NCI-H1092 (cell line): ENCODE measurements at places on chromosomes 6 and 20.

DNA sequence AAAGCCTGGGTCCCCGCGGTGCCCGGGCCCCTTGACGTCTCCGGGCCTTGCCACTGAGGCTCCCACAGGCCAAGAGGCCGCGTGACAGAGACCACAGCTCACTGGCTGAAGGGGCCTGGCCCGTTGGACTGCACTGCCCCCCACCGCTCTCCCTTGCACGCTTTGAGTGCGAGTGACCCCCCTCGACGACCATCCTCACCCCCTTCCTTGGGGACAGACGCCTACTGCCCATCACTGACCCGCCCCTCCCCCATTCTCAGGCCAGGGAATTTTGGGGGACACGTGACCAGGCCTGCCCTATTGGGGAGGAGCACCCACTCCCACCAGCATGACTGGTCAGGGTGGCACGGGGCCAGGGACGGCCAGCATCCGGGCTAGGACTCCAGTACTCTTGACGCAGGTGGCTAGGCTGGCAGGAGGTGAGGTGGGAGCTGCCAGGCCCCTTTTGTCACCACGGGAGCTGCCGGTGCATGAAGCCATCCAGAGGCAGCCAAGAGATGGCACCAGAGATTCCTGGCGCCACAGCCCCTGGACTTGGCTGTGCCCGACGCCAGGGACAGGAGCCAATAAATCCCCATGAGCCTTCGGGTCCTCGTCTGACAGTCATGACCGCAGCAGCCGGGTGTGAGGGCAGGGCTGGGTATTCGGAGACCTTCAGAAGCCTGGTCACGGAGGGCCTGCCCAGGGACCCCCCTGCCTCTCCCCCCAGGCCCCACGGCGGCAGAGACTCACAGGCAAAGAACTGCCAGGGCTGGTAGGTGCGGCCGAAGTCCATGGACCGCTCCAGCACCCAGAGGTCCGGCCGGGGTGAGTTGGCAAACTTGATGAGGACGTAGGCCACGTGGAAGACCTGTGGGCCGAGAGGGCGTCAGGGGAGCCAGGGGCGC lies 14.5 kb downstream of the LAMA5 start:
- peak; percentile 86 for DNase-seq

DNA sequence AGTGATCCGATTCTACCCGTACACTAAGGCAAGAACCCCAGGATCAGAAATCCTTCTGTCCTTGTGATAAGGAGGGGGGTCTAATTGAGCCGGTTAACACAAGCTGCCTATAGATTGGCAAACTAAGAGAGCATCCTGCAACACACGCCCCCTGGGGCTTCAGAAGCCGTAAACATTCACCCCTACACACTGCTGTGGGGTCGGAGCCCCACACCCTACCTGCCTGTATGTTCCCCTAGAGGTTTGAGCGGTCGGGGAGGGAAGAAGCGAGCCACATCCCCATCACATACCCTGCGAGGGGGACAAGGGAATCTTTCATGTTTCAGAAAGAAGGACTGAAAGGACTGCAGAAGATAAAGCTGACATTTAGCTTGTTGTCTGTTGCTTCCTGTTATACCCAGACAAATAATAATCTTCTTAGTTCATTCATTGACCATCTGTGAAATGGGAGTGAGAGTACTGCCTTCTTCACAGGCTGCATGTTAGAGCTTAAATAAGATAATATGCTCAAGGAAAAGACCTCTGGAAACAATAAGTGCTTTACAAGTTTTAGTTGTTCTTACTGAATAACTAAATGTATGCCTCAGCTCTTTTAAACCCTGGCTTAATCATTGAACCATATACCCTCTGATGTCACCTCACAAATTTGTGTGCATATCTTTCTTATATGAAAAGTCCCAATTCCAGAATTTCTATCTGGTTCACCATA lies 74.2 kb upstream of the RNF217 start:
- no peak for DNase-seq

DNA sequence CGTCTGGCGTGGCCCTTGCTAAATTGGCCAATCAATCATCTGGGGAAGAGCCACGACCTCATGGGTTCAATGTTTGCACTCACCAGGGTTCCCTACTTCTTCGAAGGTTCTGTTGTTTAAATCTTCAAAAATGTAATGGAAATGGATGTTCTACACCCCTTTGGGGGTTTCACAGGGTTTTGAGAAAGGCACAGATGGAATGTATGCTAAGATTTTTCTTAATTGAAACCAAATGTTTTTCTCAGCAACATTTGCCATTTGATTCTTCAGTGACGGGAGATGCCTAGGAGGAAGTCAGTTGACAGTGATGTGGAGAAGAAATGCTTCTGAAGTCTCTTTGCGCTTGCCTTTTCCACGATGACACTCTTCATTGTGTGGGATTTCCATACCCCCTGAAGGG lies 312.3 kb downstream of the ESR1 start:
- DNase-seq: no peak

- no peak for DNase-seq
These were observed at the start of gene SLA2 for GRCh38 chr20:36645998-36646397. TSS of gene SLA2 (minus strand) at chr20:36646196. CDS start at chr20:36641335, 4,861 bp downstream.

- DNase-seq: no peak
These were observed 9.2 kb upstream of the IL17F start for GRCh38 chr6:52253494-52253893.

GRCh38 chr6:74128536-74128935 lies 432.5 kb downstream of the CD109 start:
- DNase-seq: no peak
